Stimulated activated CD8-positive, alpha-beta memory T cell treated with anti-CD3 and anti-CD28 coated beads, Interleukin-4, amount 100 ng/mL, for 1 hour (primary cell): ENCODE measurements at places on chromosomes 7 and 10.

DNA sequence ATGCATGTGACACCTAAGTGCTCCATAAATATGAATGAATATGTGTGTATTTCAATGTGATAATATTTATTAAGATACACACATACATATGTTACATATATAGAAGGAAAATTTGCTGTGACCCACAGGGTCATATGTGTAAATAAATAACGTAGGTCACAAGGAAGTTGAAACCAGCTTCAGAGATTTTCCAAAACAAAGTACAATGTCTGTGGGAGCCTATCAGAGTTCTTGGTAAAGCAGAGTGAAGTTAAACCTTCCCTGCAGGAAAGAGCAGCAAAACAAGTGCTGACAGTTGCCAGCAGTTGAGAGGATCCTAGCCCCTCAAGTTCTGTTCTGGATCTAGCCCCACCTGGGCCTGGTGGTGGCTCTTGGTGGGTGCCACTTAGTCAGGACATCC lies 91.2 kb downstream of the CCNY start:
- no peak for DNase-seq

DNA sequence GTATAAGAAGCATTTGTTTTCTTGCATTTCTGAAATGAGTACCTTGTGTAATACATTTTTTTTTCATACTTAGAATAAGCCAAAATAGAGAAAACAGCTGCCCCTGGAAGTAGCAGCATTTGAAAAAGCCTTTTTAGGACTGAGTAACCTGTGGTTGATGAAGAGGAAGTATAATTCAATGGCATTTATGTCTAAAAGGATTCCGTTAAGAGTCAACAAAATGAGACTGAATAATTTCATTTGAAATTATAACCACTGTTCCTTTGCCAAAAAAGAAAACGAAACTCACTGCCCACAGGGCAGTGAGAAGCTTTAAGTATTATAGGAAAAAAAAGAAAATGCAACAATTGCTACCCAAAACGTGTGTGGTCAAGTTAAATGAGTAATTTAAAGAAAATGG lies 705.6 kb upstream of the PHF14 start:
- DNase-seq: no peak

DNA sequence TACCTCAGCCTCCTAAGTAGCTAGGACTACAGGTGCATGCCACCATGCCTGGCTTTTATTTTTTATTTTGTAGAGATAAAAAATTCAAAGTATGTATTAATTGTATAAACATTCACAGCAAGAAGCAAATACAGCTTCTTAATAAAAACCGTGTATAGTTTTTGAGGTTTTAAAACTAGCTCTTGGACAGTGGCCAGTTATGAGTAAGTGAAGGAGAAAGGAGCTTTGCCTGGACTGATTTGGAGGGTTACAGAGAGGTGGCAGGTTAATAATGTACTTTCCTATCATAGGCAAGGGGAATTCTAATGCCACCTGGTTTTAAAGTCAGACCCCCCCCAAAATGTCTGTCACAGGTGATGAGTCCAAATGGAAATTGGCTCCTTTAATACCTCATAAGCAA lies 43.4 kb downstream of the ZNRF2 start:
- no peak for DNase-seq

GRCh38 chr10:89887406-89887805 lies 186.0 kb downstream of the KIF20B start:
- no peak for DNase-seq

DNA sequence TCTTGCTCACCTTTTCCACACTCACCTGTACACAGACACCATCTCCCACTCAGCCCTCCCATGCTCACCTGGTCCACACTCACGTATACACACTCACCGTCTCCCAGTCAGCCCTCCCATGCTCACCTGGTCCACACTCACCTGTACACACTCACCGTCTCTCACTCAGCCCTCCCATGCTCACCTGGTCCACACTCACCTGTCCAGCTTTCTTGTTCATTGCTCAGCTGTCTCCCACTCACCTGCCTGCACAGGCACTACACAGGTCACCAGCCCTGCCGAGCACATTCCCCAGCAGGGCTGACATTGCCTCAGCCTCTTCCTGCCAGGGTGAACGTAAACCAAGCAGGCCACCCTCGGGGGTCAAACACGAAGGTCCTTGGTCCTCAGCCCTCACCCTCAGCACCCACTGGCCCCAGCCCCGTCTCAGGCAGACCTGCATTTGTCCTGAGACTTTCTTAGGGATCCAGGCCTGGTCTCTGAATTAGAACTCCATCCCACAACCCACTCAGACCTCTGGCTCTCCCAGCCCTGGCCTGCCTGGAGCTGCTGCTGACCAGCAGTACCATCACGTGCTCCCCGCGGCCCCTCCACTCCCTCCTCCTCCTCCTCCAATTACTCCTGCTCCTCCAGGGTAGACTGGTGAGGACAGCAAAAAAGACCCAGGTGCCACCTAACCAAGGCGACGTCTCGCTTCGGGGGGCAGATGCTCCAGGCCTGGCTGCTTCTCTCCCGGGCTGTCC lies 12.8 kb upstream of the DNAAF5 start:
- no peak for DNase-seq

- no peak for DNase-seq
Observed at GRCh38 chr7:29147821-29148220, 1.5 kb upstream of the CPVL start.

DNA sequence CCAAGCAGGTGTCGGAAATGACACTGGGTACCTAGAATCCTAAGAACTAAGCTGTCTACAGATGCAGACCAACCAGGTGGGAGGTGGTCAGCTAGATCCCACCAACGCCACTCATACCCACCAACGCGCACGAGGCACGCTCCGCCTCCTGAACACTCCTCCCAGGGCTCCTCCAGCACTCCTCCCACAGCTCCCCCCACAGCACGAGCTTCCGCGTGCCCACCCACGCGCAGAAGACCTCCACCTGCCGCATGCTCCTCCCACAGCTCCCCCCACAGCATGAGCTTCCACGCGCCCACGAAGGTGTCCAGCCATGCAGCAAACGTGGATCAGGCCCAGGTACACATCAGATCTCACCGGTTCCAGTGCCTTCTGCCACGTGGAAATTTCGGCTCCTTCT lies 196.0 kb downstream of the MAD1L1 start:
- no peak for DNase-seq

DNA sequence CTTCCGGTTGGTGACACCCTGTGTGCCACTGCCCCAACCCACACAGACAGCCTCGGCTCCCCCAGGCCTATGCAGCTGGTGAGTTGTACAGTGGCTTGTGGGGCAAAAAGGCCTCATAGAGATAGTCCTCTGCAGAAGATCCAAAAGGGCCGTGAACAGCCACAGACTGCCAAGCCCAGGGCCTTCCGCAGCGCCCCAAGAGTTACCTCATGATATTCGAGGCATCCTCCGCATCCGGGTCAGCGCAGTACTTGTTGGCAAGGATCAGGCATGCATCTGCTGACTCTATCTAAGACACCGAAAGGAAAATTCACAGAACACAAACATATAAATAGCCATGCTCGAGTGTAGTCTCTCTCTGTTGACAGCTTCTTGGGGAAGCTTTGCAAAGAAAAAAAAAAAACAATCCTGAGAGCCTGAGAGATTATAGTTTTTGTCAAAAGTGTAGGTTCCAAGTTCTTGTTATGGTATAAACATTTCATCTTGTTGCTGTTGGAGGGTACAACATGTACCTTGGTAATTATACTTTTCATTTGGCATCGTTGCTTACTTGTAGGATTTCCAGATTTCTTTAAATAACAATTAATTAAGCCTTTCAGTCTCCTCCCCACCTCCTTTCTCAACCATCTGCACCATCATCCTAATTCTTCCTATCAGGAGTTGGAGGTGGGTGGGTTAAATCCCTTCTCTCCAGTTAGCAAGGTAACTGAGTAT lies 553.0 kb downstream of the KCNMA1 start:
- DNase-seq: no peak

DNA sequence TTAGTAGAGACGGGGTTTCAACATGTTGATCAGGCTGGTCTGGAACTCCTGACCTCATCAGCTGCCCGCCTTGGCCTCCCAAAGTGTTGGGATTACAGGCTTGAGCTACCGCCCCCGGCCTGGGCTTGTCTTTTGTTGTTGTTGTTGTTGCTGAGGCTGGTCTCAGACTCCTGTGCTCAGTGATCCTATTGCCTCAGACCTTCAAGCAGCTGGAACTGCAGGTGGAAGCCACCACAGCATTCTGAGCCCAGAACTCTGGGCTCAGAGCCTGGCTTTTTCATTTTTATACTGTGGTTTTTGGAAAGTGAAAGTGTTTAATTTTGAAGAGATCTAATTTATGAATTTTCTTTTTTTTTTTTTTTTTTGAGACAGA lies 16.2 kb upstream of the DNAJB6 start:
- DNase-seq: no peak

GRCh38 chr10:33260403-33261149 lies 73.9 kb downstream of the NRP1 start:
- DNase-seq: no peak

- DNase-seq: no peak
Observed at GRCh38 chr10:121096617-121097431, 245.7 kb downstream of the WDR11 start.

DNA sequence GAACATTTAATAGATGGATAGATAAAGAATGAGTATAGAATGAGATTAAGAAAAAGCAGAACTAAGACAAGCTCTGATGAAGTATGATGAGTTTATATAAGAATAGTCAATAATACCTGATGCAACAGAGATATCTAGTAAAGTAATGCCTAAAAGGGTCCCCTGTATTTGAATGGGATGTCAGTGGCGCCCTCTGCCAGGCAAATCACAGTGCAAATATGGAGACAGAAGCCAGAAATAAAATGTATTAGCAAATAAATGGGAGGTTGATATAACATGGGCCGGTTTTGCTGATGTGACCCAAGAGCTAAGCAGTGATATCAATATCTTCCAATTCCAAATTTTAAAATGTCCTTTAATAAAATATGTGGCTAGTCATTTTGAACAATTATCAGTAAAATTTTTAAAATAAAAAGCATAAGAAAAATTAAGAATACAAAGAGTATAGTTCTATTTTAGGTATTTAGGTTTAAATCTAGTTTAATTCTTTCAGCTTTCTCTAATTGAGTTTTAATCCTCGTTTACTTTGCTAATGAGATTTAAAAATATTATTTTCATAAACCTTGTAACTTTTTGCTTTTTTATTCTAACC lies 62.6 kb downstream of the ADK start:
- no peak for DNase-seq

- DNase-seq: no peak
Observed at GRCh38 chr7:108875139-108875538, 305.5 kb downstream of the DNAJB9 start.

DNA sequence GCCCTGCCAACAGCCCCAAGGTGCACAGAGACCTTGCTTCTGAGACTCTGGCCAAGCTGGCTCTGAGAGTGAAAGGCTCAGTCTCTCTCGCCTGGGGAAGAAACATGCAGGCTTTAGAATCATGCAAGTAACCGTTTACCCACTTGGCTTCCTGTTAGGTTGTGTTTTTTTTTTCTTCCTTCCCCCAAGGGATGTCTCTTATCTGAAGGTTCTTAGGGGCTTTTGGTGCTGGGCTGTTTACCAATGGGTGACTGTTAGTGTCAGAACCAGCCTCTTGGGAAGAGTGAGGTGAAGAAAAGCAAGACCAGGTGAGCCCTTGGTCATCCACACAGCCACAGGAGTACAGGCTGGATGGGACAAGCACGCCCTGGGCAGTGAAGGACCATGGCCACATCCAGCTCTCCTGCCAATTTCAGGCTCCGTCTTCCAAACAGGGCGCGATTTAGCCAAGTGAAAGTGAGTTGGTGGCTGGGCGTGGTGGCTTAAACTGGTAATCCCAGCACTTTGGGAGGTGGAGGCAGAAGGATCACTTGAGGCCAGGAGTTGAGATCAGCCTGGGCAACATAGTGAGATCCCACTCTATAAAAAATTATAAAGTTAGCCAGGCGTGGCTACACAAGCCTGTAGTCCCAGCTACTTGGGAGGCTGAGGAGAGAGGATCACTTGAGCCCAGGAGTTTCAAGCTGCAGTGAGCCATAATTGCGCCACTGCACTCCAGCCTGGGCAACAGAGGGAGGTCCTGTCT lies 76.3 kb upstream of the CUX1 start:
- DNase-seq: no peak

- DNase-seq: no peak
Observed at GRCh38 chr10:60271319-60272040, 118.2 kb downstream of the ANK3 start.

GRCh38 chr7:150403376-150404171 lies 24.4 kb downstream of the ZNF775 start:
- no peak for DNase-seq

DNA sequence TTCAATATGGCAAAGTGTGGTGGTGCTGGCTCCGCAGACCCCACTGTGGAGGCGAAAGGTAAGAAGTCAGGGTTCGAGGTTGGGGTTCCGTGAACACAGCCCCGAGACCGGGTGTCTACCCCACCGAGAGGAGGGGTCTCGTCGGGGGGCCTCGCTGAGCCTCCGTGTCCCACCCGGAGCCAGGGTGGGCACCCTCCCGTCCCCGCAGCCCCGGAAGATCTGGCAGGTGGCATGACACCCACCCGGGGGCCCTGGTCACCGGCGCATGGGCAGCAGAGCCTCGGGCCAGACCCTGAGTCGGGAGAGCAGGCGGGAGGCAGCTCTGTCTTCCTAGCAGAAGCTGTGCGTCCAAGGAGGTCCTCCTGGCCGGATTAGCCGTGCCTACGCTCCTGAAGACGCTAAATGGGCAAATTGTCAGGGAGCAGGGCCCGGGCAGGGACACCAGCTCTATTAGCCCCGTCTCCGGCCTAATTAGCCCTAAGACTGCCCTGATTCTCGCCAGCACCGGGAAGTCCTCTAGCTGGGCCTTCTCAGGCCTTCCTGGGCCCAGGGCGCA lies 56.4 kb downstream of the UNCX start:
- DNase-seq: no peak

DNA sequence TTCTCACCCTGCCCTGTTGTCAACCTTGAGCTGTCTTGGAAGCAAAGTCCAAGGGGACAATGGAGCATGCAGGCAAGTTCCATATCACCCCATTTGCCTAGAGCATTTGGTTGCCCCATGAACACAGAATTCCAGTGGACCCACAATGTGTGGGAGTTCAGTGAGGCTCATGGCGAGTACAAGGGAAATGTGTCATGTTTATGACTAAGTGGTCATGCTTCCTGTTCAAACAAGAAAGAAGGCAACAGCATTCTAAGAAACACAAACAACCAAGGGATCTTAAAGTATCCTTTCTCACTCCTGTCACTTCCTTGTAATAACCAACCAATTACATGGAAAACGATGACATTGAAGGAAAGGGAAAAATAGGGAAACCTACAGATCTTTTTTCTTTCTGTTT lies 513.0 kb downstream of the INHBA start:
- DNase-seq: no peak

DNA sequence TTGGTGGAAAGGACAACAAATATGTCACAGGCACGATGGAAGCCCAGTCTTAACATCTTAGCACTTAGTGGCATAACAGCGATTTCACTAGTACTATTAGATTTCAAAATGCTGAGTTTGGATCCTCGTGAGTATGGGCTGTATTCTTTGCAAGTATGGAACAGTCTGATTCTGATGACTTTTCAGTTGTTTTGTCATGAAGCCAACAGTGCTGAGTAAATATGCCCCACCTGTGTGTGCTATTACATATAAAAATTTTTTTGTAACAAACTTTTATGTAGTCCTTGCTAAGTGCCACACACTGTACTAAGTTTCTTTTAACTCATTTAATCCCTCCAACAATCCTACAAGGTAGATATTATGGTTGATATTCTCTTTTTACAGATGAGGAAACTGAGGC lies 30.8 kb downstream of the MTURN start:
- no peak for DNase-seq
